ENCODE measurements at places on chromosomes 3 and 15.
A peak's percentile ranks its signal among the peaks of the same experiment; 100 is the strongest.

- DNase-seq = no peak
These were observed 42.4 kb downstream of the FBN1 start for GRCh38 chr15:48603123-48603500.

GRCh38 chr15:57324944-57325679, 51.2 kb upstream of the CGNL1 start:
- DNase-seq = no peak

- no peak for DNase-seq
These were observed 89.7 kb downstream of the HMG20A start for GRCh38 chr15:77510066-77511057.

DNA sequence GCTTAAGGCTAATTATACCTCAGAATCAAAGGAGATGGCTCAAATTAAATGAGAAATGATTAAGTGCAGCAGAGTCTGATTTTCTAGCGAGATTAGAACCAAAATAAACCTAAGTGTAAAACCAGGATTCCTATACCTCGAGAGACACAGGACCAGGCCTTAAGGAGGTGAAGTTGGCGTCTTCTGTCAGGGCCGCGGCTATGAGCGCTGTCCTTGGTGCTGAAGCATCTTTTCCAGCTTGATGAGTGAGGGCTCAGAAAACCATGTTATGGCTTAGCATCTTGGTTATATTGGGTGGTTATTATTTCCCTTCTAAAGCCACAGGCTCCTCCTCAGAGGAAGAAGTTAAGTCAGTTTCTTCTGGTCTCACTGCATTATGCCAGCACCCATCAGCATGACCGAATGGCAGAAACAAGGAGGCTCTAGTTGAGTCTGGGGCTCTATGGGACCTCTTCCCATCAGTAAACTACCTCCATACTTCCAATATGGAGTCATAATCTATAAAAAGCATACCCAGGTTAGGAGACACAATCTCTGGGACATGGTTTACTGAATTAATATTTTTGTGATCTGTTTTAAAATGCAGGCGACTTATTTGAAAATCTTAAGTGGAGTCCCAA, 120.1 kb upstream of the NMNAT3 start:
- DNase-seq = peak; percentile 12

- DNase-seq = no peak
These were observed 368.3 kb upstream of the DCBLD2 start for GRCh38 chr3:99269606-99270351.

GRCh38 chr3:31882431-31882830, 98.6 kb downstream of the OSBPL10 start:
- DNase-seq = no peak

- DNase-seq = no peak
These were observed 281.4 kb upstream of the TLE3 start for GRCh38 chr15:70379134-70379533.

DNA sequence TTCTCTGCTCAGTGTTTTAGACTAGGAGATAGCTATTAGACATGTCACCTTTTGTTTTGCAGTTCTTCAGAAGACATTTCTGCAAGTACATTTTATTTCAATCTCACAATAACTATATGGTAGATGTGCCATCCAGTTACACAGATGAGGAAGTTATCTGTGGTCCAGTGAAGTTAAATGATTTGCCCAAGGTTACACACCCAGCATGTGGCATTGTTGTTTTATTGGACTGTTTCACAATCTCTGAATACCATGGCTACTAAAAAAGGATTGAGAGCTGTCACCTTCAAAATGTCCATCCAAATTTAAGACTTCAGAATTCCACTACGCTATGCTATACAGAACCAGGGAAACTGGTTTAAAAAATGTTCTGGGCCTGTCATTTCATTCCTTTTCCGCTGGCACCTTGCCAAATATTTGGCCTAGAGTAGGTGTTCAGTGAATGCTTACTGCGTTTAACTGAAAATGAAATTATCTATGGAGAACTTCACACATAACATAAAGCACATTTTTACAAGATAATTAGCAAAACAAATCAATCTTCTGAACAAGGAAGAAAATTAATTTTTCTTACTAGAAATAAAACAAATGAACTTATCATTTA, 20.2 kb downstream of the TM6SF1 start:
- DNase-seq = no peak

DNA sequence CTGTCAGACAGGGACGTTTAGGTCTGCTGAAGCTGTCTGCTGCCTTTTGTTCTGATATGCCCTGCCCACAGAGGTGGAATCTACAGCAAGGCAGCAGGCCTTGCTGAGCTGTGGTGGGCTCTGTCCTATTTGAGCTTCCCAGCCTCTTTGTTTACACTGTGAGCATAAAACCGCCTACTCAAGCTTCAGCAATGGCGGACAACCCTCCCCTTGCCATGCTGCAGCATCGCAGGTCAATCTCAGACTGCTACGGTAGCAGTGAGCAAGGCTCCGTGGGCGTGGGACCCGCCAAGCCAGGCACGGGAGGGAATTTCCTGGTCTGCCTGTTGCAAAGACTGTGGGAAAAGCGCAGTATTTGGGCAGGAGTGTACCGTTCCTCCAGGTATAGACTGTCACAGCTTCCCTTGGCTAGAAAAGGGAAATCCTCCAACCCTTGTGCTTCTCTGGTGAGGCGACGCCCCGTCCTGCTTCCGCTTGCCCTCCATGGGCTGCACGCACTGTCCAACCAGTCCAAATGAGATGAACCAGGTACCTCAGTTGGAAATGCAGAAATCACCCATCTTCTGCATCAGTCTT, 71.4 kb downstream of the SPSB4 start:
- DNase-seq = no peak

- no peak for DNase-seq
These were observed 73.5 kb upstream of the ABI3BP start for GRCh38 chr3:101066711-101067129.

- no peak for DNase-seq
These were observed 7.6 kb downstream of the HSPBAP1 start for GRCh38 chr3:122786066-122786465.

GRCh38 chr3:135853981-135854380, 111.5 kb upstream of the PPP2R3A start:
- DNase-seq = no peak

GRCh38 chr15:65421360-65422215, 1.2 kb downstream of the IGDCC4 start:
- DNase-seq = no peak

DNA sequence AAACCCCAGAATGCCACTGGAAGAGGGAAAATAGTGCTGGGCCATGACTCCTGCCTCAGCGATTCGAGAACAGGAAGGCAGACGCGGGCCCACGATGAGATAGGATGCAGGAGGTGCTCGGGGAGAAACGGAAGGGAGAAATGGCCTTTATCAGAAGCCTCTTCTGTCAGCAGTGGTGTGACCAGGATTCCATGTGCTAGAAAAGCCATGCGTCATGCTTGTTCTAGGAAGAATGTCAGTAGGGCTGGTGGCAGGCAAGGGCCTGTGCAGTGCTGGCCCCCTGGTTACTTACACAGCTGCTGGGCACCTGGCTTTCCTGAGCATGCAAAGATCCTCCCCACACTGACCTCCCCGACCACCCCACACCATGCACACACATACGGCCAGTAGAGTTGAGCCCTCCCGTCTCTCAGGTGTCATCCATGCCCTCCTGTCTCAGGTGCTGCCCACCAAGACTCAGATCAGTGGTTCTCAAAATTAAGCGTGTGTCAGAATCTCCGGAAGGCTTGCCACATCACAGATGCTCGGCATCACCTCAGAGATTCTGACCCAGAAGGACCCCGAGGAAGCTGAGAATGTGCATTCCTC, 106.7 kb downstream of the ADAMTS17 start:
- DNase-seq = no peak

DNA sequence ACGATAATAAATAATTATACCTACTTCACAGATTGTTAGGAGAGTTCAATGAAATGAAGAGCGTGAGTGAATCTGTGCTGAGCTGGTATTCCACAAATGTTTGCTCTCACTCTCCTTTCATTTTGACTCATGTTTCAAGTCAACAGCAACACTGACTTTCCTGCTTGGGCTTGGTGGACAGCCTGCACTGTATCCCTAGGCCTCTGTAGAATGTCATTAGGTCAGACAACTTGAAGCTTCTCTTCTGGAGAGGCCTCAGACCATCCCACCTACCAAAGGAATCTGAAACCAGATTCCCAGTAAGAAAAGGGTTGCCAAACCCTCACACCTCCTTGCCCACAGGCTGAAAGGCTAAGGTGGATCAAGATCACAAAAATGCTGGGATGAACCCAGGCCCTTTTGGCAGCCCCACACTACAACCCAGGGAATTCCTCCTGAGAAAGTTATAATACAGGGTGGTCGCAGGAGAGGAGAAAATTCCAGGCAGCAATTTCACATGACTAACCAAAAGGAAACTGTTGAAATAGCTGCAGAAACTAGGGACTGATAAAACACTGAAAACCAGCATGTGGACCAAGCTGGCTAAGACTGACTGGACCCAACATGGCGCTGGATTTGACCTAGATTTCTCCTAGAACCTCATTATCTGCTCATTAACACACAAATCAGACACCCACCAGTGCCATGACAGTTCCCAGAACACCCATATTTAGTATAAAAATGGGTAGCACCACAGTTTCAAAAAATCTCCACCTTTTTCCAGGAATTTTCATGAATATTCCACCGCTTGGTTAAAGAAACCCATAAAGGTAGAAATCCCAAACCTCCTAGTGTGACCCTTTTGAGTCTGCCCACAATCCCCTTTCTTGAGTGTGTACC, 57.0 kb upstream of the ZNF148 start:
- peak; percentile 52 for DNase-seq

DNA sequence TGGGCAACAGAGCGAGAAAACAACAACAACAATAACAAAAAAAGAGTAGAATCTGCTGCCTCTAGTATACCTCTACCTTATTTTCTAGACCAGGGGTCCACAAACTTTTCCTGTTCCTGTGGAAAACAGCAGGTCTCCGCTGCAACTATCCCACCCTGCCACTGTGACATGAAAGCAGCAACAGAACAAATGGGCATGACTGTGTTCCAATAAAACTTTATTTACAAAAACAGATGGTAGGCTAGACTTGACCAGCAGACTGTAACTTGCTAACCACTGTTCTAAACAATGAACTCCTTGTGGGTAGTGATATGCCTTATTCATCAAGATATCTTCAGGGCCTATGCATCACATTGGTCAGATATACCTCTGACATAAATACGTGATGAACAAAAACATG, 25.3 kb downstream of the POLQ start:
- no peak for DNase-seq

- DNase-seq = no peak
These were observed 93.0 kb upstream of the SNRPA1 start for GRCh38 chr15:101388046-101388445.

GRCh38 chr15:74330861-74331408, 36.5 kb downstream of the CYP11A1 start:
- no peak for DNase-seq

GRCh38 chr3:165148876-165149441, 47.2 kb downstream of the SLITRK3 start:
- no peak for DNase-seq

GRCh38 chr3:55164191-55164590, 236.3 kb upstream of the LRTM1 start:
- no peak for DNase-seq

DNA sequence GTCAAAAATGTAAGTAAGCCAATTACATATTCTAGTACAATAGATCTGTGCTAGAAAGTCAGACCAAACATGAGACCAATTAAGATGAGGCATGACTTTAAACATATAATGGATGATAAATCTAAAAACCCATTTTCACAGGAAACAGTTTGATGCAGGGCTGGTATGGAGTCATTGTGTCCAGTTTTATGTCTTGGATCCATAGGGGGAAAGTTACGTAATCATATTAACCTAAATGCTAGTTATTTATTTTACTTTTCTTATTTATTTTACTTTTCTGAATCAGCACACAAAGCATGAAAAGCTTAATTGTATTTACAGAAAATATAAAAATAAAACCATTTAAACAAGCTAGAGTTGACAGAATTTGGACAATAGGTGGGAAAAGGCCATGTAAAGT, 26.3 kb upstream of the TMCC1 start:
- no peak for DNase-seq

DNA sequence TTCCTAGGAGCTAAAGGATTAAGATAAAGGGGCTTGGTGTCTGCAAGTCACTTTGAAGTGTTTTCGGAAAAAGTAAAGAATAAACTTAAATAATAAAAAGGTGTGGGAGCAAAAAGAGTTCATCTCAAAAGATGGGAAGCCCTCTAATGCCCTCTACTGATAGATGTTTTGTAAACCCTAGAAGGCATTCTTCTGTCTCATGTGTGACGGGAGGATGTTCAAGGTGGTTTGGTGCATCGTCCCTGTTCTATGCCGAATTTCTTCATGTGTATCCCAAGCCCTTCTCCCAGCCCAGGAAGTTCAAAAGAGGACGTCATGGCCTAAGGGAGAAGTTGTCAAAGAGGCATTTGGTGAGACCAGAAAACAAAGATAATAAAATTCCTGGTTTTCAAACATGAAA, 37.2 kb downstream of the CCK start:
- no peak for DNase-seq

DNA sequence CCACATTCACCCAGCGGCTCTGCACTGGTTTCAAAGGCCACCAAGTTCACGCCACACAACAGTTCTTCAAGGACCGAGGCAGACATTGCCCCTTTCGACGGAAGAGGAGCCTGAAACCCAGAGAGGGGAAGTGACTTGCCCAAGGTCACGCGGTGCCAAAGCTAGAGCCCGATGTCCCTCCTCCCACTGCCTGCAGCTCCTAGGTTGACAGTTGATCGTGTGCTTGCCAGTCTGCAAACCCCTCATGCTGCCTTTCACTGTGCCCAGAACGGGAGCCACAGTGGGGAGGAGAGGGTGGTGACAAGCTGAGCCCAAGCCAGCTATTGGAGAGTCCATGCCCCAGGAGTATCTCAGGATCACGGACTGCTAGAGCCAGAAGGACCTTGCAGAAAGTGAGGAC, 230.9 kb downstream of the XXYLT1 start:
- DNase-seq = no peak

GRCh38 chr3:99911433-99911832, 93.8 kb downstream of the CMSS1 start:
- no peak for DNase-seq

DNA sequence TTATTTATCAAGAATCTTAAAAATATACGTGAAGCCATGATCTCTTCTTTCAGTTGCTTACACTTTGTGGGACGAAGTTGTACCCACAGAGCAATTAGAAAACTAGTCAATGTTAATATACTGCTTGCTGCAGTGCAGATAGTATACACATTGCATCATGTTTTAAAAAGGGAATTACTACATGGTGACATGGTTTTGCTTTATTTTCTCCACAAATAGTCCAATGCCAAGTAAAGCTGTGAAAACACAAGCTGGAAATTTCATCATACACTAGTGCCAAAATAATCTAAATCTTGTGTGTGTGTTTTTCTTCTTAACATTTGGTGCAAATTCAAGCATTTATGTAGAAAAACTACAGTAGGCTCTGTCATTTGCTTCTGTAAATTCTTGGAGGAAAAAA, 233.0 kb downstream of the EPHA3 start:
- DNase-seq = no peak

Data from activated CD4-positive, alpha-beta T cell treated with anti-CD3 and anti-CD28 coated beads, Interleukin-2, amount 50 U/mL, for 16 hours (primary cell).